ENCODE measurements at places on chromosomes 6 and 20.

DNA sequence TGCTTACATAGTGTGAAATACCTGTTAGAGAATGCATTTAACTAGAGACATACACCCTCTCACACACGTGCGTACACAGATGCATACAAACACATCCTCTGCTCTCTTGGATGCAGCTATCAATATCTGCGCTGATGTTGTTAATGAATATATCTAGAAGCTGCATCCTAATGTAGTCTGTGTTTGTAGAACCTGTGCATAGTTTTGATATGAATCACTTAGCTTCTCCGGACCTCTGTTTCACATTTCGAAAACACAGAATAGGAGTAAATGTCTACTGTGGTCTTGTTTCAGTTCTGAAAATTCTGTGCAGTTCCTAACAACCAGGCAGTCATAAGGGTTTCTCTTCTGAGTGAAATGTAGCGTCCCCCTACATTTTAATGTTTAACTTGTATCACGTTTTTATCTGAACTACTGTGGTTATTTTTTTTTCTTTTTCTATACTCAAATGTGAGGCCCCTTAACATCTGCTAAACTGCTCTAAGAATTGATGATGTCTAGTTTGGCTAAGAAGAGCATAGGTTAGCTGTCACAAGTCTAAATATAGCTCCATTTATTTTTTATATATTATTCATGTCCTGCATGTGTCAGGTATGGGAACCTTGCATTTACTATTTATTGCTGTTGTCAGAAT is 254.5 kb downstream of the TMEM242 start:
- no peak for DNase-seq

GRCh38 chr6:49464691-49465090 is 1.5 kb downstream of the CENPQ start:
- DNase-seq, result no peak

- no peak for DNase-seq
These were observed 47.1 kb downstream of the FHL5 start for GRCh38 chr6:96610019-96610418.

DNA sequence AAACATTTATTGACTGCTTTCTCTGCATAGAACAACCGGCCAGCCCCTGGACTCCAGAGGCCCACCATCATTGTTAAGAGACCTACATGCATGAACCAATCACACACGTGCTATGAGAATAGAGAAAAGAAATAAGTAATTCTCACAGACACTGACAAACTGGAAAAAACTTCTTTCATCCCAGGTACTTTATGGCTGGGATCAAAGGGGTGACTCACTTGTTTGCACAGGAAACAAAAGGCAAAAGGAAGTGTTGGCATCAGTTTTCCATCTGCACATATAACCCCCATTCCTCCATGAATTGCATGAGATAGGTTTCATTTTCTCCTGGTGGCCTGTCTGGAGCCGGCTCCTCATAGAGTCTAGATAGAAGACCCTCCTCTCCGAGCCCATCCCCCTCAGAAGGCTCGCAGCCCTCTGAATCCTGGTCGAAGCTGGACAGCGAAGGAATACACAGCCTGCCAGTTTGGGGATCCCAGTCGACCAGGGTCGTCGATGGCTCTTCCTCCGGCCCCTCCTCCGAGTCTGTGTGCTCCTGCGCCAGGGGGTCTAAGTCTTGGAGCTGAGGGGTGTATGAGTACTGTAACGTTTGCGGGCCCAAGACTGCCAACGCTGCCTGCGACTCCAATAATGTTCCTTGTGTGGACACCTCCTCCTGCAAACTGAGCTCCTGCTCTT is 43.3 kb downstream of the IL20RA start:
- DNase-seq, result no peak

- DNase-seq, result no peak
These were observed 166.1 kb downstream of the THBS2 start for GRCh38 chr6:169087443-169088041.
